CD4-positive, alpha-beta T cell treated with Interleukin-4 for 1 hour (primary cell): ENCODE measurements at places on chromosomes 11 and 22.

DNA sequence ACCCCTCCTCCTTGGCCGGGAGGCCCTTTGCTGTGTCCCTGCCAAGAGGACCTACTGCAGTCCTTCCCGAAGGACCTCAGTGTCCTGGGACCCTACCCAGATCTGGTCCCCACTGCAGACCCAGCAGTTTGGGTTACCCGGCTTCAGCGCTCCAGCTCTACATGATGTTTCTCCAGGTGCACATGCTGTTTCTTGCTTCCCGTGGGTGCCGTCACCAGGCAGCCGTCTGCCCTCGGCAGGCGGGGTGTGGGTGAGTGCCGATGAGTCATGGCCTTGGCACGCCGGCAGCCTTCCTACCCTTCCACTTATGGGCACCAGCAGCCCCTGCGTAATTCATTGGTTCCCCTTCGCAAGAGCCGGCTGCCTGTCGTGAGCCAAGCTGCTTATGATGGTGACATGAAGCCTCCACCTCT lies 101.8 kb downstream of the BCR start:
- DNase-seq = no peak

GRCh38 chr11:34356576-34356912 lies 1.3 kb downstream of the ABTB2 start:
- no peak for DNase-seq

GRCh38 chr11:33195462-33196173 lies 34.3 kb upstream of the CSTF3 start:
- DNase-seq = no peak

DNA sequence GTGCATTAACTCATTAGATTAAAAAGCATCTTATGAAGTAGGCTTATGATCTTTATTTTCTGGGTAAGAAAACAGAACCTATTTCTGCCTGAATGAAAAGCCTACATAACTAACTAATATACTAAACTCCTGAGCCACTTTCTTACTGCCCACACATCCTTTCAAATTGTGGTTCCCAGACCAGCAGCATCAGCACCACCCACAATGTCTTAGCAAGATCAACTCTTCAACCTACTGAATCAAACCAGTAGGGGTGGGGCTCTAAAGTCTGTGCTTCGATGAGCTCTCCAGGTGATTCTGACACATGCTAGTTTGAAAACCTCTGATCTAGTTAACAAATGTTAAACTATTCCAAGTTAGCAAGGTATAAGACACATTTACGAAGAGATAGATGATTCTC lies 462.4 kb downstream of the DLG2 start:
- no peak for DNase-seq

DNA sequence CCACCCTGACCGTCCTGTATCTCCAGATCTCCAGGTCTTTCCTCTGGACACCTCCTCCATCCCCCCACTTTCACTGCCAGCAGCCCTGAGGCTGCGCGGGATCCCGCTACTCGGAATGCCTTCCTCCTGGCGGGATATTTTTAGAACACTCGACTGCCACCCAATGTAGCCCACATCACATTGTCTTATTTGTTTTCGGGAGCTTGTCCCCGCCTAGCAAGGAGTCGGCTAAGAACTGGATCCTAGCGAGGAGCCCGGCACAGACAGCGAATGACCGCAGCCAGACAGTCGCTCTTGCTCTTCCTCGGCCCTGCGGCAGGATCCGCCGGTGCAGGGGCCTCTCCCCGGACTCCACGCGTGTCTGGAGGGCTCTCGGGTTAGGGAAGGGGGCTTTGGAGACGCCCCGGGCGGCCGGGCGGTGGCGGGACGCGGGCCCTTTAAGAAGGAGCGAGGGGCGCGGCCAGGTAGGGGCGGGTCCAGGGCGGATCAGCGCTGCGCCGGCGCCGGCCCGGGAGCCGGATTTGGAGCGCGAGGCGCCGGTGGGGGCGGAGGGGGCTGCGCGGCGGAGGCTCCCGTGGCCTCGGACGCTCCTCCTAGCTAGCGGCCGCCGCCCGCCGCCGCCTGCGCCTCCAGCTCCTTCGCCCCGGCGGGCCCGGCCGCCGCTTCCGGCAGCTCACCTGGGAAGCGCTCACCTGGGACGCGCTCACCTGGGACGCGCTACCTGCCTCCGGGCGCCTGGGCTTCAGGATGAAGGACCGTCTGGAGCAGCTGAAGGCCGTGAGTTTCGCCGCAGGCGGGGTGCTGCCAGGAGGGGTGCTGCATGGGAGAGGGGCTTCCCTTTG lies at the start of gene STX3:
TSS of gene STX3 (plus strand) at position 518 of the 842 bp plus-strand sequence. CDS start at position 748, 230 bp downstream.
- DNase-seq = peak; percentile 69

GRCh38 chr11:110530900-110531741 lies 101.4 kb downstream of the FDX1 start:
- DNase-seq = no peak

- DNase-seq = peak; percentile 20
These were observed 273.3 kb downstream of the BUD13 start for GRCh38 chr11:116499396-116500003.

DNA sequence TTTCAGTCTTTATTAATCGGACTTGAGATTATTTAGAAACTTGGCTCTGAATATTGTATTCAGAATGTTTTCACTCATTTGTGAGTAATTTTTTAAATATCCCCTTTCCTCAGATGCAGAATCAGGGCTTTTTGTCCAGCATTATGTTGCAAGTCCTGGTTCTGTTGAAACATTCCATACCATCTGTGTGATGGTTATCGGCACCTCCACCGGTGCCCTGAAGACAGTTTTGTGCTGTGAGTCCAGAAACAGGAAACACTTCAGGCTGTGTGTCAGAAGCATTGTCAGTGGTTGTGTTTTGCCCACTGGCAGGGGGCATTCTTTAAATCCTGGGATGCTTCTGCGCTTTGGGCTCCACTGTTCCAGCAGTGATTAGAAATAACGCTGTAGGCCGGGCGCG lies 20.4 kb downstream of the CDPF1 start:
- DNase-seq = no peak

DNA sequence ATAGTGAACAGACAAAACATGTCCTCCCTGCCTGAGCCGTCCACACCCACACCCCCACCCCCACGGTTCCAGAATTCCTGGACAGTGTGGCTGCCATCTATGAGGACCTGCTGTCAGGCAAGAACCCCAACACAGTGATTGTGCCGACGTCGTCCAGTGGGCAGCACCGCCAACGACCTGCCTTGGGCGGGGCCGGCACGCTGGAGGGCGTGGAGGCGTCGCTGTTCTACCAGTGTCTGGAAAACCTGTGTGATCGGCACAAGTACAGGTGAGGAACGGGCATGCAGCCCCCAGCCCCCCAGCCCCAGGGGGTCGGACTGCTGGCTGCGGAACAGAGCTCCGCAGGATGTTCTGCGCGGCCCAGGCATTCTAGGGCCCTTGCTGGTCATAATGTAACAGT lies 19.7 kb downstream of the ARFGAP2 start:
- no peak for DNase-seq

GRCh38 chr11:46480909-46481308 lies 89.3 kb upstream of the CHRM4 start:
- no peak for DNase-seq

DNA sequence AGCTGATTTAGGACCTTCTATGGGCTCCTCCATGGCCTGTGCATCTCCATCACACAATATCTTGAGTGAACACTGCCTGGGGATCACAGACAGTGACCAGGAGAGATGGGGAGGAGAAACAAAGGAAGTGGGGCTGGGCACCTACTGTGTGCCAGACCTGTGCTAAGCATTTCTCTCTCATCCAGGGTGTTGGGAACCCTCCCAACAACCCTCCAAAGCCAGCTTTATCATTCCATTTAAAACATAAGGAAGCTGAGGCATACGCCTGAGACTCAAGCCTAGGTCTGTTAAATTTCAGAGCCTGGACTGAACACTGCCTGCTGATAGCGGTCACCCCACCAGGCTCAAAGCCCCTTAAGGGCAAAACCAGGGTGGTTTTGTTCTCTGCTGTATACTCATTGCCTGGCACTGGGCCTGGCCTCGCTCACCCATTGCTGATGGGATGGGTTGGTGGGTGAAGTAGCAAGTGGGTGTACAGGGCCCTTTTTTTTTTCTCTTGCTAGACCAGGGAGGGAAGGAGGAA lies 130.1 kb downstream of the MN1 start:
- no peak for DNase-seq

DNA sequence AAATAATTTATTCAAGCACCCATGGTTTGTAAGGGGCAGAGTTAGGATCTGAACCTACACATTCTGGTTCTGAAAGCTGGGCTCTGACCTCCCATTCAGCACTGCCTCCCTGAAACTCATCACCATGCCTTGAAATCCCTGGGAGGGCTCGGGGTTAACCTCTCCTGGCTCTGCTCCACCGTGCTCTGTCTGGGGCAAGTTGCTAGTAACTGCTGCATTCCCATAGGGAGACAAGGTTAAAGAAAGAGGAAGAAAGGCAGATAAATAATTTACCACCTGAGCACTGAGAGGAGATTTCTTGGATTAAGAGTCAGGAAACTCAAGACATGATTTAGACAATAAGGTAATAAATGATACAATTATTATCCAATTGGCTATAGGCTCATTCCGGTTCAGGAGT lies 199.3 kb downstream of the KIF18A start:
- DNase-seq = no peak

- peak; percentile 54 for DNase-seq
These were observed 596 bp upstream of the TNRC6B start for GRCh38 chr22:40176921-40177737.

DNA sequence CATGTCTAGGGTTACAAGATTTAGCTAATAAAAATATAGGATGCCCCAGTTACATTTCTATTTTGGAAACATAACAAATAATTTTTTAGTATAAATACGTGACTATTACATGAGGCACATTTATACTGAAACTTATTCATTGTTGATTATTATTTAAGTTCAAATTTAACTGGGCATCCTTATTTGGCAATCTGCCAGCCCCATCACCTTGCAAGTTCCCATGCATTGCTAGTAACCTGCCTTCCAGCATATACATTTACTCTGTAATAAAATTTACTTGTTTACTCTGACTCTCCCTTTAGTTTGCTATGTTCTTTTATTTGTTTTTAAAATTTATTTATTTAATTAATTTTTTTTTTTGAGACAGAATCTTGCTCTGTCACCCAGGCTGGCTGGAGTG lies 654.9 kb upstream of the CCDC90B start:
- DNase-seq = no peak

GRCh38 chr22:39094717-39095389 lies 2.2 kb upstream of the APOBEC3H start:
- DNase-seq = peak; percentile 59

DNA sequence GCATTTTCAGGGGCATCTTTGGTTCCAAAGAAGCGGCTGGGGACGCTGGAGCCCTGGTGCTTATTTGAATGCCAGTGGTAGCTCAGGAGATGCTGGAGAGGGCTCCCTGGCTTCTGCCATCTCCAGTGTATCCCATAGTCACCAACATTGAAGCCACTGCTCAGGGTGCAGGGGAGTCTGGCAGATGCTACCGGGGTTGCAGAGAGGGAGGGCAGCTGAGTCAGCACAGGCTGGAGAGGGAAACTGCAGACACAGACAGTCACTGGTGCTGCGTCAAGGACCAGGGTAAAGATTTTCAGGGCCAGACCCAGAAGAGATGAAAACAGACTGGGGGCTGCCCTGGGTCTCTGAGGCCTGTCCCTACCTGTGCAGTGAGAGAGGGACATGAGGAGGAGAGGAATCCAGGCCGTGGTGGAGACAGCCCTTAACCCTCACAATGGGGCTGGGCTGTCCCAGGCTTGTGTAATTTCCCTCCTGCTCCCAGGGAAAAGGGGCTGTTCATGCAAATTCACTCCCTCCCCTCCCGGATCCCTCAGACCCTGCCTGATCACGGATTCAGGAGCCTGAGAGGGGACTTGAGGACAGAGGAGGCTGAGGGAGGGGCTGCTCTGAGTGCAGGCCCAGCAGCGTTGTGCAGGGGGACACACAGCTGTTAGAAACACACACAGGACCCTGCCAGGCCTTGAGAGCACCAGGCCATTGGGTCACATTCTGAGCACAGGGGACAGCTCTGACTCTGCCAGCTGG lies 126.9 kb upstream of the GRK3 start:
- DNase-seq = no peak

DNA sequence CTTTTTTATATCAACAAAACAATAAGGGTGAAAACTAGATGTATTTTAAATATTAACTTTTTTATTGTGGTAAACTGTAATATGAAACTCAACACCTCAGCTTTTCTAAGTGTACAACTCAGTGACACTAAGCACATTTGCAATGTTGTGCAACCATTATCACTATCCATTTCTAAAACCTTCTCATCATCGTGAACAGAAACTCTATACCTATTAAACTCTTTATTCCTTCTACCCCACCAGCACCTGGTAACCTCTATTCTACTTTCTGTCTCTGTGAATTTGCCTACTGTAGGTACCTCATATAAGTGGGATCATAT lies 9.4 kb downstream of the HORMAD2 start:
- DNase-seq = no peak

DNA sequence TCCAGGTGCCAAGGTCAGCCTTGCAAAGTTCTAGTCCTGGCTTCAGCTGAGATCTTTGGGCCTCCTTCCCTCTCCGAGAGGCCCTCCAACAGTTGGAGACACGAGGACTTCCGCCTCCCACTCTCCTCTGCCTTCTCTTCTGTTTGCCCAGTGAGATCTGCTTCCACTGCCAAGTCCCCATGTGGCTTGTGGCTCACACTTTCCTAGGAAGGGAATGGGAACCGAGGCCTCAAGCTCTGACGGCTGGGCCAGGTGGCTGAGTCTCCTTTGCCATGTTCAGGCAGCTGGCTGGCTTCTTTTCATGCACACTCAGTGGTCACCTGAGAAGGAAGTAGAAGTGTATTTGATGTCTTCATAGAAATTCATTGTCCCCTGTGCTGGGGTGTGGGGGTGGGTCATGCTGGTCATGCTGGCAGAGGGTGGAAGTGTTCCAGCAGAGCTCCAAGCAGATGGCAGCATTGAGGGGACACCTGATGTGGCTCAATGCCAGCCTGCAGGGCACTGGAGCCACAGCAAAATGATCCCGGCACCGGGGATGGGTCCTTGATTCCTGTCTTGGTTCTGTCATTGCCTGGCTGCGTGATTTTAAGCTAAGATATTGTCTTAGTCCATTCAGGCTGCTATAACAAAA lies 130.4 kb downstream of the ADAMTS15 start:
- DNase-seq = no peak

GRCh38 chr22:43434928-43435311 lies 23.1 kb downstream of the MPPED1 start:
- no peak for DNase-seq

GRCh38 chr11:8070417-8071115 lies 10.4 kb upstream of the TUB start:
- no peak for DNase-seq

DNA sequence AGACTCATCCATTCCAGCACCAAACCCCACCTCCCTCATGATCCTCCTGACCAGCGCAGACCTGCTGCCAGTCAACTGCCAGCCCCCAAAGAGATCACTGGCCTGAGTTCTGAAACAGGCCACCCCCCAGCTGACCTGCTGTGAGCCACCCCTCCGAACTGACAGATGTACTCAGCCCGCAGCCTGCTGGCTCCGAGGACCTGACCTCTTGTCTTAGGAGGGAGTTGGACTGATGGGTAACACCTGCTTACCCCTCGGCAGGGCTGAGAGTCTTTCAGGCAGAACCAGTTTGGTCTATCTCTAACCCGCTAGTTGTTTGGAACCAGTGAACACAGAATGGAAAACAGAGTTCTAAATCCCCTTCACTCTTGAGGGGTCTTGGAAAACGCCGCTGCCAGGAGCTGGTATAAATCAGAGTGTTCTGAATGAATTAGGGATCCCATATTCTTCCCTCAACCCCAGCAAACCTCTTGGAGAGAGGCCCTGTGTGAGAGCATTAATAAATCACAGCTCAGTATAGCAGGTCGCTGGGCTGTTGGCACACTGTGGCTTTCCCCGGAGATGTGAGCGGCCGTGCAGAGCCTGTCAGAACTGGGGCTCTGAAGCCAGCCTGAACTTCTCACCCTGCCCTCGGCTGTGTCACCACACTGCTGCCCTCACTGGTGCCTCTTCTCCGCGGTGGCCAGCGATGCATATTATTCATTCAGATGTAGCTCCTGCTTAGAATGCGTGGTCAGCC lies 165.1 kb upstream of the NCAM1 start:
- no peak for DNase-seq
